ENCODE measurements at places on chromosomes 13 and 19.

- no peak for DNase-seq
Observed at GRCh38 chr13:113591750-113592149, 7.2 kb downstream of the TFDP1 start.

DNA sequence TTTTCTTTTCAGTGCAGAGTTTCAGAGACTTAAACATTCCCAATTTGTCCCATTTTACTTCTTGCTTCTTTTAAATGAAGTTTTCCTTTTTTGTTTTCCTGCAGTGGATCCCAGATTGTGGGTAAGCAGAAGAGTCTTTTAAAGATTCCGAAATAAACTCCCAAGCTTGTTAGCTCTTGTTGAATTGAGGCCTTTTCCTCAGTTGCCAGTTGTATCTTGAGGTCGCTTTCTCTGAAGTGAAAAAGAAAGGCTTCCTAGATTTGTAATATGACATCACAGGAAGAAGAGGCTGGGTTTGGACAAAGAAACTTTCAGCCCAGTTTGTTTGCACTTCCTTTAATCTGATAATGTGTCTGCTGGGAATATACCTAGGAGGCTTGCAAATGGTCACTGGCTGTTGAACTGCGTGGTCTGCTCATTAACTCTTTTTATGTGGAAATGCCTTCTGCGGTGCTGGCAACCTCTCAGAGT lies at the start of gene LPAR6:
LPAR6 (minus strand) TSS at position 233 of the 471 bp plus-strand sequence. CDS start 690 bp downstream, outside the sequence.
- DNase-seq, result no peak

GRCh38 chr19:4911786-4912672 lies 2.7 kb downstream of the UHRF1 start:
- DNase-seq, result peak; percentile 100

- no peak for DNase-seq
Observed at GRCh38 chr19:12331211-12331941, 2.1 kb downstream of the ZNF563 start.

DNA sequence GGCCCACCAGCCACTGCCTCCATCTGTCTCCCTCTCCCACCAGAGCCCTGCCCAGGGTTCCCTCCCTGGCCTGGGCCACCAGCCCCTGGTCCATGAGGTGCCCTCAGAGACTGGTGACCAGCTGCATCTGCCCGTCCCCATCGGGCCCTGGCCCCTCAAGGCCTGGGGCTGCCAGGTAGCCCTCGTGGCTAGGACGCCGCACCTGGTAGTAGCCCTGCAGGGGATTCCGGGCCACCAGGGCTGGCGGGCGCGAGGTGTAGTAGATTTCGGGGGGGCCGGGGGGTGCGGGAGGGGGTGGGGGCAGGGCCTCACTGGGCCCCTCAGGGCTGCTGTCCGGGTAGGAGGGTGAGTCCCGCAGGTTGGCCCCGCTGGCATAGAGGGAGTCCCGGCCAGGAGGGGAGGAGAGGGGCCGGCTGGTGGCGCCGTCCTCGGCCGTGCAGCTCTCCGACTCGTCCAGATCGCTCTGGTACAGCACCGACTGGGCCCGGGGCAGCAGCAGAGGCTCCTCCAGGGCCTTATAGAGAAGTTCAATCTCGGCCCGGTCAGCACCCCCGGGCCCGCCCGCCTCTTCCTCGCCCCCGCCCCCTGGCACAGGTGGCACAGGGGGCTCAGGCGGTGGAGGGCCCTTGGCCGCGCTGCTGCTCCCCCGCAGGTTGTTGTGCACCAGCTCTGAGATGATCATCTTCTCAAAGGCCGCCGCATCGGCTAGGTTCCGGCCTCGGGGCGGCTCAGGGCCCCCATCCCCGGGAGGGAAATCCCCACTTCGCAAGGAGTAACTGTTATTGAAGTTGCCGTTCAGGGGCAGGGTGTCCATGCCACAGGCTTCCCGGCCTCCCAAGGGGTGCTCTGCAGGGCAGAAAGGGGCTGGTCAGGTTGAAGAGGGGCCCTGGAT lies 14.6 kb upstream of the ASF1B start:
- no peak for DNase-seq

- DNase-seq, result no peak
Observed at GRCh38 chr13:94345374-94346195, 133.9 kb downstream of the DCT start.

- DNase-seq, result no peak
Observed at GRCh38 chr13:110008816-110009215, 222.4 kb upstream of the IRS2 start.

DNA sequence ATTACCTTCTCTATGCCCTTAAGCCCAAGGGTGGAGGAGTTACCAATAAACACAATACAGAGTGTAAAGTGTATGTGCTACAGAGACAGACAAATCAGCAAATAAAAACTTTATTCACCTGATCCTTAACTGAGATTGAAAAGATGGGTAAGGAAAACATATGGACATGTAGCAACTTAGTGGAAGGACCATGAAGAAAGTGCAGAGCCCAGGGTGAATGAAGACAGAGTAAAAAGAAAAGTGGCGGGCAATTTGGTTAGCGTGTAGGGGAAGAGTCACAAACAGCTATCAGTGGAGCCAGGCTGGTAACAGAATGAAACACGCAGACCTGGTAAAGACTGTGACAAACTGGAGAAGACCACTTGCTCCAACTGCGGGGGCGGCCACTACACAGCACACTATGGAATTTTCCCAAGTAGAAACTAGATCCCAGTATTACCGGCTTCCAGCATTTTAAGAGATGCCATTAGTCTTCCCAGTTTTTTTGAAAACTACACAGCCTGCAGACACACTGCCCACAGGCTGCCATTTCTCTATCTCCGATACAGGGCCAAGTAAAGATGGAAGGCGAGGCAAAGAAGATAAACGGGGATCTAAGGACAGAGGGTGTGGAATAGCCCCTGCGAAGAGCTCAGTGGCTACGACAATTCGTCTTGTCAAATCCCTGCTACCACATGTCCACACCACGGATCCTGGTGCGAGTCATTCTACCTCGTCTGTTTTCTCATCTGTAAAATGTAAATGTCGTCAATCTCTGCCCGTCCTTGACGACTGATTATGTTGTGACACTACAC lies 1.2 kb downstream of the UQCRFS1 start:
- no peak for DNase-seq

Data from AG04449 (cell line).